Right lung (tissue), 10 donors: ENCODE measurements at places on chromosomes 11 and 22.

DNA sequence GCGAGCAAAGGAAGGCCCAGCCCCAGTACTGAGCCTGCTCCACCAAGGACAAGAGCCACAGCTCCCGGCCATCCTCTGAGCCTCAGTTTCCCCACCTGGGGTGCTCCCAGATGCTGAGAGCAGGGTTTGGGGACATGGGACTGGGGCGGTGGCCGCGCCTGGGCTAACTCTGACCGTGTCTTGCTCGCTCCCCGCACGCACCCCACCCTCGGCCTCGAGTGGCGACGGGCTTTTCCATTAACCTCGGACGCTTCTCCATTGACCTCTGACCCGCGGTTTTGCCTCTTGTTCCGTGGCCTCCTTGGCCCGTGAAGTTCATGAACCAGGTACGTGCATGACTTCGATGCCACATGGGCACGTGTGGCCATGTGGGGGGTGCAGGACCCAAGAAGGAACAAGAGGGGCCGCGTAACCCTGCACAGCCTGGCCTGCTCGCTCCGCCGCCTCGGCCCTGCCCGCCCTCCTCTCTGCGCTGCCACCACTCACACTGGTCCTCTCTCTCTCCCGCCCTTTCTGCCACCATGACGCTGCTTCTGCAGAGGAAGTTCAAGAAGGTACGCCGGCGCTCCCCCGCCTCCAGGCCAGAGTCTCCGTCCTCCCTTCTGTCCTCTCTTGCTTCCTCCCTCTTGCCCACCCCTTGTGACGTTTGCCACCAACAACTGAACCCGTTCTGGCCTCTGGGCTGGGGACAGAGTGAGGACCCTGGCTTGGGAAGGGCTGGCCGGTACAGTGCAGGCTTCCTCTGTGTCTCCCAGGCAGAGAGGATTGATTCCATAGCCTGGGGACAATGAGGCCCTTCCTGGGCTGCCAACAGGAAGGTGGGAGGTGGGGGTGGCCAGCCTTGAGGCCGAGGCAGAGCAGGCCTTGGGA lies 6.9 kb downstream of the TNNT3 start:
- no peak for DNase-seq

- DNase-seq = no peak
These were observed 1163.0 kb downstream of the FAM181B start for GRCh38 chr11:81570669-81571068.

GRCh38 chr22:49356428-49356827 lies 471.2 kb downstream of the BRD1 start:
- DNase-seq = no peak

GRCh38 chr22:35489239-35489638 lies 51.4 kb upstream of the RASD2 start:
- DNase-seq = no peak

DNA sequence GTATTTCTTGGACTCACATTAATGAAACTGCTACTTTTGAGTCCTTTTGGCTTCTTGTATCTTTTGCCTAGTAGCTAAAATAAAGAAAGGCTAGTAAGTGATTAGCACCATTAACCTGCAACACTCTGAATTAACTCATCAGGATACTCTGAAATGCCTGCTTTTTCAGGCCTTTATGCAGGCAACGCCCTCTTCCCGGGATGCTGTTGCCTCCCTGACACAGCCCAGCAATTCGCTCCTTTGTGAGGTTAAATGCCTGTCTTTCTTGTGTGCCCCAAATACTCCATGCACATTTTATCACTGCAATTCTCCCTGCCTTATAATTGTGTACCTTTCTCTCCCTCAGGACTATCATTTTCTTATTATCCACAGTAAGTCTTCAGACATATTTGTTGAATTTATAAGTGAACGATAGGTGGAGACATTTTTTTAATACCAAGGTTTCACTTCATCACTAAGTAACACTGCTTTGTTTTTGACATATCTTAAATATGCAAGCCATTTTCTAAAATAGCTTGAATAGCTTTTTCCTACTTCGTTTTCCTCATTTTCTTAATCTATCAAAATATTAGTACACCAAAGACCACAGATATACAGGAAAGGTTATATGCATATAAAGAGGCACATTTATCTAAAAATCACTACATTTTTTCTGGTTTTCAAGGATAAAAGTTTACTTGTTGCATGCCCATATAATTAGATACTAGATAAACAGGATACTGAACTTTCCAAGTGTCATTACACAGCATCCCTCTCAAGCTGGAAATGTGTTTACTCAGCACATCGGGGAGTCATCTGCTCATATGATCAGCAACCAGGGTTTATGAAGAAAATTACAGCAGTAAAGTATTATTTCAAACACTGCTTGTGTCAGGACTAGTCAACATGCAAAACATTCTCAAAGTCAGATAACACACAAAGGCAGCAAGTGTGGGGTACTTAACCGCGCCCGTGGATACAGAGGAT lies 48.5 kb upstream of the DDI1 start:
- no peak for DNase-seq
